ENCODE measurements at places on chromosomes 2 and 18.

DNA sequence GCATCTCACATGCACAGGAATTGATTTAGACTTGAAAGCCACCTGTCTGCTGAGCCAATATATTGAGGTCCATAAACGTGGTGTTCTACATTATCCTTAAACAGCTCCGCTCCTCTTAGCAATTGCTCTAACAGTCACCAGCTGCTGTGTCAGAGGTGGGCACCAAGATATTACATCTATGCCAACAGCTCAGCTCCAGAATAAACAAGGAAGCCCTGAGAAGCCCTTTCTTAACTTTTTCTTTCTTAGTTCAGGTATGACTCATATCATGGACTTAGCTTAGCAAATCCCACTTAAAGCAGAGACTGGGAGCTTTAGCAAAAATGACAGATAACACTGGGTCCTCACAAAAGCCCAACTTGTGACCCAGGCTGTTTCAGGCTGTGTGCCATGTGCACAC, 436.6 kb downstream of the IRS1 start:
- DNase-seq: no peak

DNA sequence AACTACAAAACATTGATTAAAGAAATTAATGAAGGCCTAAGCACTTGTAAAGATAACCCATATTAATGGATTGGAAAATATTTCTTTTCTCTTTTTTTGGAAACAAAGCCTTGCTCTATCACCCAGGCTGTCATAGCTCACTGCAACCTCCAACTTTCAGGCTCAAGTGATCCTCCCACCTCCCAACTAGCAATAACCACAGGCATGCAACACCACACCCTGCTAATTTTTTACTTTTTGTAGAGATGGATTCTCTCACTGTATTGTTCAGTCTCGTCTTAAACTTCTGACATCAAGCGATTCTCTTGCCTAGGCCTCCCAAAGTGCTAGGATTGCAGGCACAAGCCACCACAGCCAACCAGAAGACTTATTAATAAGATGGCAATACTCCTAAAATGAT, 73.4 kb upstream of the NDUFV2 start:
- no peak for DNase-seq

DNA sequence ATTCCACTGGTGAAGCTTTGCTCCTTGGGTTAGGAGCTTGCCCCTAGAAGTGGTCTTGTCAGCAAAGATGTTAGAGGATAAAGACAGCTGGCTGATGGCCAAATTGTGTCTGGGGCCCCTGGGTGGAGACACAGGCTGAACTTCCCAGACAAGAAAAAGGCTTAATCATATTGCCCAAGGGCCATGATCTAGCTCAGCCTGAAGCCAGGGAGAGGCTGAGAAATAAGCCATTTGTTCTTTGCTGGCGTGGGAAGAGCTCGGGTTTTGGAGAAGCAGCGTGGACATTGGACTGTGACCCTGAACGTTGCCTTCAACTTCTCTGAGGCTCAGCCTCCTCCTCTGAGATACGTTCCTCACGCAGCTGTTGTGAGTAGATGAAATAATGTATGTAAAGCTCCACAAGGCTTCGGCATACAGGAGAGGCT, 153.0 kb downstream of the ZFP36L2 start:
- no peak for DNase-seq

DNA sequence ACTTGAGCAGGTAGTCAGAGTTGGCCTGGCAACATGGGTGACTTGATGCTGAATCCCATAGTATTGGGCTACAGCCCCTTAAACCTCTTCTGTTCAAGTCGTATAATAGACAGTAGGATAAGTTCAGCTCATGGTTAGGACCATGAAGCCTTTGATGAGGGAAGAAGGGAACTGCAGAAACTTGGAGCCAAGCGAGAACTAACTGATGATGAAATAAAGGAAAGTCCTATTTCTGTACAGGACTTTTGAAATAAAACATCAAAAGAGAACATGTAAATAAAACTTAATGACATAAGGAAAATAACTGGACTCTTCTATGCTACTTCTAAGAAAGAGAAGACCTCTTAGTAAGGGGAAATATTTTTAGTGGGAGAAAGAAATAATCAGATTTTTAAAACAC, 51.2 kb upstream of the UGP2 start:
- no peak for DNase-seq

GRCh38 chr2:170026361-170026760, 151.6 kb upstream of the MYO3B start:
- DNase-seq: no peak

DNA sequence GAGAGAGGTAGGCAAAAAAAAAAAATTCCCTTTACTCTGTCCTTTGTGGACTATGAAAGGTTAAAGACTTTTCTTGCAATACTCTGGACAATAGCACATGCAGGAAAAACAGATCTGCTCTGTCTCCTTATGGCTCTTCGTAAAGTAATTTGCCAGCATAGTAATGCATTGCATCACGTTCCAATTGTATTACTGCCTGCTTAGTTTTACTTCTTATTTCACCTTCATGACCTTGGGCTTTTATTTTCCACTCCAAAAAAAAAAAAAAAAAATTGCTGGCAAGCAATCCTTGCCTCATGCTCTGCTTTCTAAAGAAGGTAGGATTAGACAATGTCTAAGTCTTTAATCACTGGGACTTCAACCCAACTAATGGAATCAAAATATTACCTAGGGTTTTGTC, 1802.7 kb downstream of the SUCLG1 start:
- DNase-seq: no peak

DNA sequence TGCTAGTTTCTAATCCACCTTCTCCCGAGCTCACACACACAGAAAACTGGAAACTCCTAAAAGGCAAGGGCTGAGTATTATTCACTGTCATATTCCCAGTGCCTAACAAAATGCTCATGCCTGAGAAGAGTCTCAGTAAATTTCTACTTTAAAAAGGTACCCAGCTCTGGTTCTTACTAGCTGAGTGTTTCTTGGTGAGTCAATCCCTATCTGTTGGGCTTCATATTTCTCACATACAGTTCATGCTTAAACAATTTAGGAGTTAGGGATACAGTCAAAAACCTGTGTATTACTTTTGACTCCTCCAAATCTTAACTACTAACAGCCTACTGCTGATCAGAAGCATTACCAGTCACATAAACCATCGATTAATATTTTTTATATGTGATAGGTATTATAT, 204.9 kb downstream of the EN1 start:
- DNase-seq: no peak

GRCh38 chr2:206846981-206847834, 81.8 kb downstream of the FASTKD2 start:
- DNase-seq: no peak

DNA sequence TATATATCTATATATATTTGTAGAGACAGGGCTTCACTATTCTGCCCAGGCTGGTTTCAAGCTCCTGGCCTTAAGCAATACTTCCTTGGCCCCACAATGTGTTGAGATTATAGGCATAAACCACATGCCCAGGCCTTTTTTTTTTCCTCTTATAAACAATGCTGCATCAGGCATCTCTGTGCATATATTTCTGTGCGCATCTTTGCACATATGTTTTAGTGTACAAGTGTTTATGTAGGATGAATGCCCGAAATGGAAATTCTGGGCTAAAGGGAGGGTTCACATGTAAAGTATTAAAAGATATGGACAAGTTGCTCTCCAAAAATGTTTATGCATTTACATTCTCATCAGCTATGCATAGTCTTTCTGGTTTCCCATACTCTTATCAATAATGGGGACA, 183.2 kb upstream of the SPRED2 start:
- DNase-seq: no peak

DNA sequence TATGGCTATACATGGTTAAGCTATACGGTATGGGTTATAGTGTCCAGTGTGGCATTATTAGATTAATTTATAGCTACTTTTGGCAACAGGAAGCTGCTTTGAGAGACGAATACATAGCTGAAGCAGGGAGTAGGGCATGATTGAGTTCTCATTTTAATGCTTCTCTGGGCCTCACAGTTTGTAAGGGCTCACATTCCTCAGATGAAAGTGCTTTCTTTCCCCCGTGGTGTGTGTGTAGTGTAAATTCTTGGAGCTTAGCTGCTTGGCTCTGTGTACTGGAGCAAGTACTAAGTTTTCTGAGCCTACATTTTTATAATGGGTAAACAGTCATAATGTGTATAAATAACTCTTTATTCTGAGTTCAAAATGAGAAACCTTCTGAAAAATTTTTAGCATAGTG, 173.7 kb downstream of the PTPRM start:
- no peak for DNase-seq

DNA sequence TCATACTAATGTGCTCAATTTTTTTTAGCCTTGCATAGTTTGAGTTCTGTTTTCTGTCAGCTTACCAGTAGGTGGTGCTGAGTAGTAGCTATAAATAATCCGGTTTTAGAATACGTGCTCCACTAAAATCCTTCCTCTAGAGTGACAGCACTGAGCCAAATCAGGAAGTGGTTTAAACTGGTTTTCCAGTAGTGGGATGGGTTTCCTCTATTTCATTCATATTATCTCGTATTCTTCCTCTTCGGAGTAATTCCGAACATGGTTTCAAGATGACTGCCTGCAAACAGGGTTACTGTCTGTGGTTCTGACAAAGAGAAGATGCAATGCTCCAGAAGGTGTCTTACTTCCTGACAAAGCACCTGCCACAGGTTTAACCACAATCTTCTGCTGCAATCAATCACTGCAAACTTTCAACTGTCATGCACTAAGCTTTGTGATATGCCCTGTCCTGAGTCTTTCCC, 496.9 kb upstream of the VRK2 start:
- no peak for DNase-seq

DNA sequence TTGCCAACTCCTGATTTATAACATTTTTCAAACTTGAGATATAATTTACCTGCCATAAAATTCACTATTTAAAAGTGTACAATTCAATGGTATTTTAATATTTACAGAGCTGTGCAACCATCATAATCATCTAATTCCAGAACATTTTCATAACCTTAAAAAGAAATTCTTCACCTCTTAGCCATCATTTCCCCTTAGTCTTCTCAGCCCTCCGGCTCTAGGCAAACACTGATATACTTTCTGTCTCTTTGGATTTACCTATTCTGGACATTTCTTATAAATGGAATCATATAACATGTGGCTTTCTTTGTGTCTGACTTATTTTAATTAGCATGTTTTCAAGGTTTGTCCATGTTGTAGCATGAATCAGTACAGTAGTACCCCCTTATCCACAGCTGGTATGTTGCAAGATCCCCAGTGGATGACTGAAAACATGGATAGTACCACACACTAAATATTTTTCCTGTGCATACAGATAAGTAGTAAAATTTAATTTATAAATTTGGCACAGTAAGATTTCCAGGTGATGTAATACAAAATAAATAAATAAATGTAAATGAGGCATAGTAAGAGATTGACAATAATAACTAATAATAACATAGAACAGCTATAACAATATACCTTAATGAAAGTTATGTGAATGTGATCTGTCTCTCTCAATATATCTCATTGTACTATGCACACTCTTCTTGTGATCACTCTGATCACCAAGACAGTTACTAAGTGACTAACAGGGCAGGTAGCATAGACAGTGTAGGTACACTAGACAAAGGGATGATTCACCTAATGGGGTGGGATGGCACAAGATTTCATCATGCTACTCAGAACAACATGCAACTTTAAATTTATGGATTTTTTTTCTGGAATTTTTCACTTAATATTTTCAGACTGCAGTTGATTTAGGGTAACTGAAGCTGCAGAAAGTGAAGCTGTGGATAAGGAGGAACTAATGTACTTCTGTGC, 73.1 kb downstream of the RAB3GAP1 start:
- DNase-seq: no peak

- DNase-seq: no peak
Observed at GRCh38 chr2:232053777-232054176, 92.3 kb downstream of the DIS3L2 start.

DNA sequence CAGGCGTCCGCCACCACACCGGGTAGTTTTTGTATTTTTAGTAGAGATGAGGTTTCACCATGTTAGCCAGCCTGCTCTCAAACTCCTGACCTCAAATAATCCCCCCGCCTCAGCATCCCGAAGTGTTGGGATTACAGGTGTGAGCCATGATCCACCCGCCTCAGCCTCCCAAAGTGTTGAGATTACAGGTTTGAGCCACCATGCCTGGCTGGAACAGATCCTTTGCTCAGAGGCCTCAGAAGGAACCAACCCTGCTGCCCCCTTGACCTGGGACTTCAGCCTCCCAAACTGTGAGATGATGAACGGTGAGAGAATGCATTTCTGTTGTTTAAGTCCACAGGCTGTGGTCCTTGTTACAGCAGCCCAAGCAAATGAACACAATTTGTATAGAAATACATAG, 67.0 kb downstream of the NCAPH start:
- no peak for DNase-seq
